Nucleus accumbens (tissue), 56 donors: ENCODE measurements at places on chromosomes 7 and 10.

GRCh38 chr7:95126053-95126709 lies 198.2 kb downstream of the PON1 start:
- no peak for DNase-seq

DNA sequence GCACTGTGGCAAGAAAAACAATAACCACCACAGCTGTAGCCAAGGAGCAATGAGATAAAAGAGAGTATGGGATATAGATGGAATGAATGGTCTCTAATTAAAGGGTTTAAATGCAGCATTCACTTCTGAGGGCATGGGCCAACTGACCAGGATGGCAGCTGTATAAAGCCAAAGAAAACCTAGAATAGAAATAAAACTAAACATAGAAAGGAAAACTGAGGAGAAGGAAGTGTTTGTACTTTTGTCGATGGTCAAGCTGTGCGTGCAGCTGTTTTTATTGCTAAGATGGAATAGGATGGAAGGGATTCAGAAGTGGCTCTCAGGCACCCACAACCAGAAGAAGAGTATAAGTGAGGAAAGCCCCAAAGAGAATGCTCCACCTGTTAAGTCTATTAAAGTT lies 37.9 kb downstream of the ZC3HC1 start:
- no peak for DNase-seq

DNA sequence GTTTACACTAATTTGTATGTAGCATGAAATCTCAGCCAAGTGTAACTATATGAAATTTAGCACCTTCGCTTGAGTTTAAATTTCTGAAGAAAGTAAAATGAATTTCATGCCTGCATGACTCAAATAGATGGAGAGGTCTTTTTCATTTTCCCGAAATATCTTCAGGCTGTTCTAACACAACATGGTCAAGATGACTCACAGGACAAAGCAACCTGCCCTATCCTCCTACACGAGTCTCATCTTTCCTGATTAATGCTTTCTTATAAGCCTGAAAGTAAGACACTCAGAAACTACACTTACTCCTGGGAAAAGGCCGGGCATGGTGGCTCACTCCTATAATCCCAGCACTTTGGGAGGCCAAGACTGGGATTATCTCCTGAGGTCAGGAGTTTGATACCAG lies 41.2 kb downstream of the CH25H start:
- no peak for DNase-seq

DNA sequence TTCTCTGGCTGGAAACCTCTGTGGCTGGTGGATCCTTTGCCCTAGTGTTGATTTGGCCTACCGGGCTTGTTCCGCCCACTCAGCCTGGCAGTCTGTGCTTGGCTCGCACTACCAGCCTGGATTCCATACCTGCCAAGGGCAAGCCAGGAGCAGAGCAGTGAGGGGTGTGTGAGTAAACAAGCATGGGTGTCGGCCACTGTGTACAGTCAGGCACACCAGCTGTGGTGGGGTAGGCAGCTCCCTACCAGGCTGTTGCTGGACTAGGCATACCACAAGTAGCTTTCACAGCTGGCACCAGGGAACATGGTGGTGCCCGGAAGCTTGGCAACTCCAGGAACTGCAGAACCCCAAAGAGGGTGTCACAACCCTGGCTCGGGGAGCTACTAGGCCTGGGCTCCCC lies 942.9 kb upstream of the LRRN3 start:
- no peak for DNase-seq

GRCh38 chr10:86600296-86600695 lies 54.1 kb upstream of the OPN4 start:
- no peak for DNase-seq

DNA sequence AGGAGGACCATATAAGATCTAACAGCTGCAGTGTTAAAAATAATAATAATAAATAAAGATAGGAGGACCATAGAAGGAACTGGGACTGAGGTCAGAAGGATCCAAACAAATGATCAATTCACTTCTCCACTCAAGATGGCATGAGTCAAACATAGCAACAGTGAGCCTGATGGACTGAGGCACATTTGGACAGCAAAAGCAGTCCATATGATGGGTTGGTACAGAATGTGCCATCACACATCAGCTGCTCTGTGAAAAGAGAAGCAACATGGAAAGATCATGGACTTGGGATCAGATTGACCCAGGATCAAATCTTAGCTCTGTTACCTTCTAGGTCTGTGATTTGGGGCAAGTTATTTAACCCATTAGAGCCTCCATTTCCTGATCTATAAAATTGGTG lies 188.9 kb upstream of the KMT2E start:
- no peak for DNase-seq

DNA sequence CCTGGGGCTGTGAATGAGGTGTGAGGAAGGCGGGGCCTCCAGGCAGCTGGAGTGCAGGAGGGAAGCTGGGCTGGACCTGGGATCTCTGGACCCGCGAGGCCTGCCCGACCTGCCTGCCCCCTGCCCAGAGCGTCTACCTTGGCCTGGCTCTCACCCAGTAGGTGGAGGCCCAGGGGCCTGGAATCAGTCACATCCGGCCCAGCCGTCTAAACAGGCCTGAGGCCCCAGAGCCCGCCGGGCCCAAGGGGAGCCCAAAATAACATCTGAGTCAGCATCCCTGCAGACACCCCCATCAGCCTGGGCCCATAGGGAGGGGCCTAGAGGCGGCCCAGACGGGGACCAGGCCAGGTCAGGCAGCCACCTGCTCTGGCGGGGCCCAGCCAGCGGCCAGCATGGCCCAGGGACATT lies 15.1 kb upstream of the ELN start:
- DNase-seq = no peak

DNA sequence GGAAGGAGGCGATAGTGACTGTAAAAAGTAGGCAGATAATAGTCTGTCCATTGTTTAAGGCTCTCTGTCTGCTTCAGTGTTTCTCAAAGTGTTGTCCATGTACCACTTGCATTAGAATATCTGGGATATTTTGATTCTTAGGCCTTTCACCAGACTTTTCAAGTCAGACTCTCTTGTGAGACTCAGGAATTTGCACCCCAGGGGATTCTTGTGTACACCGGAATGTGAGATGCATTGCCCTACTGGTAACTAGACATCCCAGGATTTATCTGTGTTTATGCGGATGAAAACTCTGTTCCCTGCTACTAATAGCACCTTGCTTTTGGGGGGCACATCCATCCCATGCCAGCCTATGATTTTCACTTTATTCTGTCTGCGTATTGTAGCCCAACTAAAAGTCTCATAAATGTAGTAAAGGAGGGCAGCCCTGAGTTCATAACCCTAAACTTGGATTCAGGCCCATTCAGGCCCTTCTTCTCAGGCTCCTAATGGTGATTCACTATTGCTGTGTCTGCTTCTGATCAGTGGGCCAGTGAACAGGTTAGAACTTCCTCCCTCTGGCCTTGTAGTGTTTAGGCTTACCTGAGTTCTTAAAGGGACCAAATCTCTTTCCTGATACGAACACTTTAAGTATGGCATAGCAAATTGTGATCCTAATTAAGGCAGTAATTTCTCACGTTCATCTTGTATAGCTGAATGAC lies 71.8 kb upstream of the RPA3 start:
- no peak for DNase-seq

GRCh38 chr7:129238546-129238945 lies 13.7 kb downstream of the AHCYL2 start:
- no peak for DNase-seq

- no peak for DNase-seq
Measured at GRCh38 chr7:153286763-153287162, 527.2 kb downstream of the ACTR3B start.

- DNase-seq = no peak
Measured at GRCh38 chr10:31070691-31071090, 39.0 kb upstream of the ZNF438 start.

GRCh38 chr10:32937911-32938424 lies 20.1 kb downstream of the ITGB1 start:
- no peak for DNase-seq

- DNase-seq = no peak
Measured at GRCh38 chr10:78703593-78703992, 365.2 kb upstream of the ZMIZ1 start.

DNA sequence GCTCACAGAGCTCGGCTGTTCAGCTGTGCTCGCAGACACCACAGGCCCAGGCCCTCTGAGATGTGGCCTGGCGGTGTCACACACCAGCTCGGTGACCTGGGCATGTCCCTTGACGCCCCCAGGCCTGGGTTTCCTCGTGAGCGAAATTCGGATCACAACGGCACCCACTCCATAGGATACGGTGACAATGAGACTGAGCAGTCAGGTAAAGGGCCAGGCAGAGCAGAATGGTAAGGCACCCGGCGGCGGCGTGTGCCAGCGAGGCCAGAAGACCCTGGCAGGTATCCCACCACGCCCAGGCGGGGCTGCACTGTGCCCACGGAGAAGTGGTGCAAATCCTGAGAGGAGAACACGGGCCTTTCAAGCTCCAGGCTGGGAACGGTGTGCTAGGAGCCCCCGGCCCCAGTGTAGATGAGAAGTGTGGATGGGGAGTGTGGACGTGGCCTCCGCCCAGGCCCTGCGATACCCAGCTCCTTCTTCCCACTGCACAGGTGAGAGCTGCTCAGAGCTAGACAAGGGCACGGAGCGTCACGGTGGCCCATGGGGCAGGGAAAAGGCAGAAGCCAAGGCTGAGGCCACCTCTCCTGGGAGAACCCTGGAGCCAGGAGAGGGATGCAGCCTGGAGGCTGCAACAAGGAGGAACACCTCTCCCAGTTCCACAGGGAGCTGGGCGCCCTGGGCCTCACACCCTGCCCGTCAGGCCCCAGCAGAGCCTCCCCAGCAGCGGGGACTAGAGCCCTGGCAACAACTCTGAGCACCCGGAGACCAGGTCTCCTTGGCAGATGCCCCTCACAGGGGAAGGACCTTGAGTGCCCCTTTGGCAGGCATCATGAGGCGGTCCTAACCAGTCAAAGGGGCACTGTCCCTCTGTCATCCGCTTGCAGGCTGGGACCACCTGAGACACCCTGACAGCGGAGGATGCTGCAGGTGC lies 219.1 kb downstream of the MAD1L1 start:
- DNase-seq = no peak

DNA sequence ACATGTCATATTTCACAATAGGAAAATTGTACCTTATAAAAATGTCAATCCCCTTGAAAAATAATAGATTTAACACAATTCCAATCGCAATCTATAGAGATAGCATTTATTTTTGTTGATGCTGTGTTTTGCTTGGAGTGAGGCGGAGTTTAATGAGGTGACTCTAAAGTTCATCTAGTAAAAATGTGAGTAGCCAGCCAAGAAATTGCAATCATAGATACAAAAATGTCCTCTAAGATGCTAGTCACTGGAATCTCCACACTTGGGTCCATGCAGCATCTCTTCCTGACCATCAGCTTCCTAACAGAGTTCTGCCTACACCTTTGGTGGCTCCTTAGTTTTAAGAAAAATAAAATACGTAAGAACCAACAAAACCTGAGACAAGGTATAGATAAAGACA lies 44.9 kb downstream of the GLI3 start:
- DNase-seq = no peak

GRCh38 chr7:144026203-144026883 lies 22.4 kb upstream of the OR2A5 start:
- DNase-seq = no peak

GRCh38 chr7:77687747-77688144 lies 8.5 kb upstream of the RSBN1L start:
- DNase-seq = no peak

GRCh38 chr10:131043039-131043691 lies 268.4 kb downstream of the TCERG1L start:
- no peak for DNase-seq

GRCh38 chr10:55369670-55370420 lies 568.8 kb upstream of the PCDH15 start:
- no peak for DNase-seq

DNA sequence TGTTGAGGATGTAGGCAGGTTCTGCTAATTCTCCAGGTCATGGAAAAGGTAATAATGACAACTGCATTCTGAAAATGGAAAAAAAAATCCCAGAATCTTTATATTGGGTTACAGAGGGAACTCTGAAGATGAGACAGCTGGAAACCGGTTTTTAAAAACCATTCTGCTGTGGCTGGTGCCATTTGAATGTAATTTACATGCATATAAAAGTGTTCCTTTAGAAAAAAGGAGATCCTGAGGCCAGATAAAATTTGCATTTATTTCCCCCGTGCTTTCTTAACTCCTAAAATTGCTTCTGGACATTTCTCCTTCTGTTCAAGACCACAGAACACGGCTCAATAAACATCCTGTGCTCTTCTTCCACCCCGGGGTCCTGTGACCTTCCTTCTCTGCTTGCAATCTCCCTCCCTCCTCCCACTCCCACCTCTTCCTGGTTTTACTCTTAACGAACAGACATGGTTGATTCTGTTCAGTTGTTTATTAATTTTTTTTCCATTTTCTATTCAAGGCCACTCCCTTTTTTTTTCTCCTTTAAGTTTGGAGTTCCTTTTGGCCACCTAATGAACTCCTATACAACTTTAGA lies 41.6 kb downstream of the SH2D4B start:
- DNase-seq = no peak

GRCh38 chr7:98038321-98038720 lies 48.3 kb upstream of the OCM2 start:
- DNase-seq = no peak

GRCh38 chr10:76759681-76760080 lies 877.9 kb downstream of the KCNMA1 start:
- no peak for DNase-seq
